ENCODE measurements at places on chromosomes 4 and X. TPM values are rescaled to one million over a fixed set of nuclear protein-coding genes. Genes with fewer than 3 reads are reported as not detected.

SPANXN3 gene
- not detected for total RNA-seq

USP17L5 gene
- total RNA-seq: not detected

GAGE1 gene
- not detected for total RNA-seq

SOX3 gene
- not detected for total RNA-seq

ASB9 gene
- 1.4 TPM for total RNA-seq

RPGR gene
- 12.4 TPM for total RNA-seq

ANKRD50 gene
- 11.0 TPM for total RNA-seq

MCF2 gene
- total RNA-seq: 0.24 TPM

CT45A8 gene
- total RNA-seq: not detected

CHRDL1 gene
- 37.8 TPM for total RNA-seq

ARSD gene
- 10.6 TPM for total RNA-seq

CXCL11 gene
- 0.16 TPM for total RNA-seq

MAOA gene
- total RNA-seq: 105 TPM

ADRA2C gene
- total RNA-seq: 6.8 TPM

FRMD7 gene
- total RNA-seq: not detected

NEXMIF gene
- 0.24 TPM for total RNA-seq

PCDH10 gene
- total RNA-seq: 0.39 TPM

TMEM156 gene
- 0.47 TPM for total RNA-seq

F11 gene
- not detected for total RNA-seq

CXCL5 gene
- total RNA-seq: 0.09 TPM

GAB3 gene
- 18.1 TPM for total RNA-seq

PPEF1 gene
- total RNA-seq: 1.4 TPM

DCLK2 gene
- total RNA-seq: 7.7 TPM

SYNPO2 gene
- 94.4 TPM for total RNA-seq

FAT4 gene
- total RNA-seq: 10.3 TPM

NEIL3 gene
- total RNA-seq: not detected

CNOT6L gene
- total RNA-seq: 24.1 TPM

ZNF732 gene
- total RNA-seq: not detected

PWWP3B gene
- 4.4 TPM for total RNA-seq

NRK gene
- total RNA-seq: 0.44 TPM

FGF16 gene
- total RNA-seq: not detected

C1QTNF7 gene
- 1.9 TPM for total RNA-seq

CXorf49 gene
- not detected for total RNA-seq

GAGE12J gene
- total RNA-seq: not detected
